CD8-positive, alpha-beta memory T cell (primary cell): ENCODE measurements at places on chromosomes 11 and 22. TPM values are rescaled to one million over a fixed set of nuclear protein-coding genes. Genes with fewer than 3 reads are reported as not detected.
A peak's percentile ranks its signal among the peaks of the same experiment; 100 is the strongest.

GRCh38 chr11:57072640-57073039, 83.9 kb downstream of the OR5AK2 start:
- no peaks in the 10 kb centered on the region for H3K27me3 ChIP-seq
- no peaks in the 10 kb centered on the region for H3K36me3 ChIP-seq
- DNase-seq: no peak

- H3K36me3 ChIP-seq: no peaks in the 10 kb centered on the region
- H3K4me1 ChIP-seq: no peaks in the 10 kb centered on the region
- no peak overlapping the region for H3K27ac ChIP-seq
- no peak for DNase-seq
Measured at GRCh38 chr11:80414181-80415165, 973.6 kb upstream of the TENM4 start.

DNA sequence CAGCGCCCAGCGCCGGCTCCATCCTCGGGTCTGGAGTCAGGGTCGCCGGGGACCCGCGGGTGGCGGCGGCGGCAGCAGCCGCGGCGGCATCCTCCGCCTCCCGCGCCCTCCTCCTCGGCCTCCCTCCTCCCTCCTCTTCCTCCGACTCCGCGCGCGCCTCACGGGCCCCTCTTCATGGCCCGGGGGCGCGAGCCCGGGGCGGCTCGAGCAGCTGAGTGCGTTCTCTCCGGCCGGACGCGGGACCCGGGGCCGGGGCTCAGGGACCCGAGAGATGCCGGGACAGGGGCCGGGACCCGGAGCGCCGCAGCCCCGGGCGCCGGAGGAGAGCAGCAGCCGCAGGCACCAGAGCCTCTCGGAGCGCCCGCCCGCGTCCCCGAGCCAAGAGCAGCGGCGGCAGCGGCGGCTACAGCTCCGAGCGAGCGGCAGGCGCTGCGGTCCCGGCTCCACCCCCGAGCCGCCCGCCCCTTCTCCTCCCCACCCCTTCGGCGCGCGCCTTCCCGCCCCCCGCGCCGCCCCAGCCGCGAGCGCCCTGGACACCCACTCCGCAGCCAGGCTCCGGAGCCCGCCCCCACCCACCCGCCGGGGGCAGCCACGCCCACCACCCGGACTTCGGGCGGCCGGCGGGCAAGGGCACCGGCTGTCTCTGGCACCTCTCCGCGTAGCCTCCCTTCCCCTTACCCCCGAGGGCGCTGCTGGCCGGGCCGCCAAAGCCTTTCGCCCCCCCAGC, at the start of gene CHST1:
CHST1 (minus strand) TSS at position 417 of the 727 bp plus-strand sequence. CDS start 14,699 bp downstream, outside the sequence.
- H3K36me3 ChIP-seq: no peaks in the 10 kb centered on the region
- peaks cover 4% of the 10 kb centered on the region for H3K4me1 ChIP-seq
- H3K27me3 ChIP-seq: peaks cover 46% of the 10 kb centered on the region
- no peak within 1 kb of the TSS for H3K4me3 ChIP-seq

Gene ZNF280B
- total RNA-seq: 3.2 TPM

GRCh38 chr11:40434926-40435325, 1024.5 kb downstream of the LRRC4C start:
- H3K36me3 ChIP-seq: no peaks in the 10 kb centered on the region
- H3K27me3 ChIP-seq: no peaks in the 10 kb centered on the region
- DNase-seq: no peak
- no peaks in the 10 kb centered on the region for H3K4me1 ChIP-seq
- H3K27ac ChIP-seq: no peak overlapping the region

DNA sequence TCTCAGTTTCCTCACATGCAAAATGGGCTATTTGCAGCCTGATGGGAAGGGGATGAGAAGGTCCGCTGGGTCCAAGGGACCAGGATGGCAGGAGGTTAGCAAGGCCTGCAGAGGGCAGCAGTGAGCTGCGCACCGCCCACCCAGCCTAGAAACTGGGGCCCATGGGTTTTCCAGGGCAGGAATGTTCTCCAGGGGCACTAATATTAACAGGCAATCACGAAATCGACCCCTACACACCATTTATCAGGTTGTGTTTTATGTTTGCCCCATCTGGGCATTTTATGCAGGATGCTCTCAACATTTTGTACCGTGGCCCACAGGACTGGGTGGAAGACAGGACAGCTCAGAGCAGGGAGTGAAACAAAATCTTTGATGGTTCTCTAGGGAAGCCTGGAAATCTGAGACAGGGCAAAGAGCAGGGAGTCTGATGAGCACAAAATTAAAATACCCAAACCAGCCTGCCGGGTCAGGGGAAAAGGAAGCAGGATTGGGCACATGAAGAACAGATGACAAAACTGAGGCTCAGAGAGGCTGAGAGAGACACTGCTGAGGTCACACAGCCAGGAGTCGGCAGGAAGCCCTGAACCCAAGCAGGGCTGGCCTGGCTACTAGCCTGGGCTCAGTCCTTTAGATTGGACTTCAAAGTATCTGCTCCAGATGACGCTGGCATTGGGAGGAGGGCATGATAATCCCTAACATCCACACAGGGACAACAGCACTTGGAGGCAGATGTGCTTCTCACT, 1.6 kb upstream of the BCR start:
- no peak overlapping the region for H3K4me3 ChIP-seq
- peak; percentile 55 for DNase-seq
- H3K27ac ChIP-seq: peak overlapping the region; percentile 82

DNA sequence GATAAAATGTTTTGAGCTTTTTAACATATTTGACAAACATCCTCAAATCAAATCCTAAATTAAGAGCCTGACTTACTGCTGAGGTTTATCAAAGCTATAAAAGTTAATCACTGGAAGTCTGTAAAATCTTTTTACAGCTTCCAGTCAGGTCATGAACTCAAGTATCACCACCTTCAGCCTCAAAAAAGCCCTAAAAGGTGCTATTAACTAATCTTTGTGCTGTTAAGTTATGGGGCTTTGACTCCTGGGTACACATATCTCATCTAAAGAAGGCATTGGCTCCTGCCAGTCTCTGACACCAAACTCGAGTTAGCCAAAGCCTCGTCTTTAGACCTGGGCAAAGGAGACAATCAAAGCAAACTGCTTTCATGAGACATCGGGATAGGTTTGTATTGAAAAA, 34.0 kb upstream of the CBX6 start:
- no peak overlapping the region for H3K27ac ChIP-seq
- no peak for DNase-seq
- H3K4me1 ChIP-seq: no peaks in the 10 kb centered on the region

- H3K27ac ChIP-seq: no peak overlapping the region
- no peaks in the 10 kb centered on the region for H3K27me3 ChIP-seq
- H3K4me3 ChIP-seq: no peak overlapping the region
- H3K4me1 ChIP-seq: peaks cover 7% of the 10 kb centered on the region
Measured at GRCh38 chr11:66022401-66023185, 3.7 kb downstream of the CATSPER1 start.

Gene THY1
- total RNA-seq: 0.40 TPM

DNA sequence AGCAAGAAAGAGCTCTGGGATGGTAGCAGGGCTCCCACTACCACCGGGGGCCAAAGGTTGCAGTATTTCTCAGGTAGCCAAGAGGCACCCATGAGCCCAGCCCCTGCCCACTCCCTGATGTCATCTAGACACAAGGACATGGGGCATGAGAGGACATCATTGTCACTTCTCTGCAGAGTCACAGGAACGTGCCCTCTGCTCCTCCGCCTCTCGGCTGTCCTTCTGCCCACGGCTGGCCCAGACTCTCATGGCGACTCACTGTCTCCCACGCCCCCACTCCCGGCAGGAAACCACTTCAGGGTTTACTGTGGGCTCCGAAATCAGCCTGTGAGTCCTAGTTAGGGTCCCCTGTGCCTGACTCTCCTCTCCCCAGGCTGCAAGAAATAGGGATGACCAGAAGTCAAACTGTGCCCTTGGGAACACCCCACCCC, 1.8 kb upstream of the GAL start:
- no peaks in the 10 kb centered on the region for H3K36me3 ChIP-seq
- no peak overlapping the region for H3K27ac ChIP-seq
- no peaks in the 10 kb centered on the region for H3K4me1 ChIP-seq
- DNase-seq: no peak
- H3K27me3 ChIP-seq: peaks cover 17% of the 10 kb centered on the region

GRCh38 chr11:35658020-35658948, 4.3 kb upstream of the TRIM44 start:
- no peak overlapping the region for H3K4me3 ChIP-seq
- no peak overlapping the region for H3K27ac ChIP-seq
- H3K27me3 ChIP-seq: peaks cover 8% of the 10 kb centered on the region
- peaks cover 9% of the 10 kb centered on the region for H3K4me1 ChIP-seq
- H3K36me3 ChIP-seq: no peaks in the 10 kb centered on the region
- no peak for DNase-seq

GRCh38 chr22:50705219-50705691, 32.6 kb downstream of the SHANK3 start:
- H3K4me1 ChIP-seq: peaks cover 7% of the 10 kb centered on the region
- H3K4me3 ChIP-seq: no peak overlapping the region
- H3K27me3 ChIP-seq: no peaks in the 10 kb centered on the region
- no peaks in the 10 kb centered on the region for H3K36me3 ChIP-seq
- no peak for DNase-seq

- no peaks in the 10 kb centered on the region for H3K36me3 ChIP-seq
- H3K27me3 ChIP-seq: no peaks in the 10 kb centered on the region
- H3K4me1 ChIP-seq: peaks cover 74% of the 10 kb centered on the region
- peak overlapping the region; percentile 36 for H3K4me3 ChIP-seq
Measured at GRCh38 chr11:122744357-122744756, 88.8 kb downstream of the UBASH3B start.

- no peak for DNase-seq
- H3K4me3 ChIP-seq: no peak overlapping the region
- no peak overlapping the region for H3K27ac ChIP-seq
- no peaks in the 10 kb centered on the region for H3K27me3 ChIP-seq
Measured at GRCh38 chr22:24138649-24139420, 42.5 kb upstream of the SUSD2 start.

Gene JHY
- total RNA-seq: 4.3 TPM

Gene GSTT2B
- not detected for total RNA-seq

Gene OR52N4
- total RNA-seq: 0.48 TPM

Gene MS4A4A
- 0.20 TPM for total RNA-seq

DNA sequence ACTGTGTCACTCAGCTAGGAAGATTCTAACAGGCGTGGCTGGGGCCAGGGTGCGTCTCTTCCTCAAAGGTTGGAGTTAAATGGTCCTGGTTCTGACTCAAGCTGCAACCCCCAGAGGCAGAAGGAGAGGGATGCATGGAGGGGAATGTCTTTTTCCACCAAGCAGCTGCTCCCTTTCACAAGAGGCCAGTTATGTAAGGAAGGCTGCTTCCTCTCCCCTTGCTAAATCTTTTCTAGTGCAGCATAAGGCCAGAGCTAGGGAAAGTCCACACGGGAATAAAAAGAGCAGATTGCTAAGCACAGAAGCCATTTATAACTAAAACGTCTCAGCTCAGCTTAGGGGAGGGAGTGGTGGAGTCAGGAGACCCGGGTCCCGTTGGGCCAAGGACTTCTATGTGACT, 10.0 kb downstream of the PVALB start:
- no peak for DNase-seq
- no peaks in the 10 kb centered on the region for H3K36me3 ChIP-seq
- no peak overlapping the region for H3K4me3 ChIP-seq
- H3K27ac ChIP-seq: no peak overlapping the region
- no peaks in the 10 kb centered on the region for H3K27me3 ChIP-seq
- H3K4me1 ChIP-seq: peaks cover 17% of the 10 kb centered on the region

Gene FADS2
- 7.2 TPM for total RNA-seq

Gene CCDC89
- 0.20 TPM for total RNA-seq

Gene P2RY2
- not detected for total RNA-seq

Gene FZD4
- 0.09 TPM for total RNA-seq

- H3K4me3 ChIP-seq: no peak overlapping the region
- H3K27me3 ChIP-seq: no peaks in the 10 kb centered on the region
- H3K36me3 ChIP-seq: no peaks in the 10 kb centered on the region
- no peak overlapping the region for H3K27ac ChIP-seq
- H3K4me1 ChIP-seq: no peaks in the 10 kb centered on the region
Measured at GRCh38 chr11:9950462-9950861, 286.6 kb downstream of the SWAP70 start.

DNA sequence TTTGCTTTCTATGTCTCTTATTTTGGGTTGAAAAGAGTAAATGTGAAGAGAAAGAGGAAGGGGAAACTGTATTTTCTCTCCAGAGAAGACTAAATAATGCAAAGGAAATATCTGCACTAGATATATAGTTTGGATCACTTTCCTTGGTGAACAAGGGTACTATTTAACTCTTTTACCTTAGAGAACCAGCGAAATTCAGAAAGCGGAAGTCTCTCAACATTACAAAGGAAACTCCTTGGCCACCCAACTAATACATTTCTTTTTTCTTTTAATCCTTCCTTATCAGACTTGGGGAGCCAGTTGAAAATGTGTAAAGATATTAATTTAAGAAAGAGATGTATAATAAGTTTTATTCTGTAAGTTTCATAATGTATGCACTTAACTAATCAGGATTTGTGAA, 64.2 kb downstream of the SESN3 start:
- no peaks in the 10 kb centered on the region for H3K4me1 ChIP-seq
- no peaks in the 10 kb centered on the region for H3K27me3 ChIP-seq
- no peaks in the 10 kb centered on the region for H3K36me3 ChIP-seq
- no peak for DNase-seq
- no peak overlapping the region for H3K4me3 ChIP-seq

Gene IL10RA
- total RNA-seq: 122 TPM

GRCh38 chr11:33317662-33318061, 60.5 kb downstream of the HIPK3 start:
- DNase-seq: no peak
- H3K27me3 ChIP-seq: no peaks in the 10 kb centered on the region
- no peak overlapping the region for H3K4me3 ChIP-seq
- no peaks in the 10 kb centered on the region for H3K36me3 ChIP-seq

DNA sequence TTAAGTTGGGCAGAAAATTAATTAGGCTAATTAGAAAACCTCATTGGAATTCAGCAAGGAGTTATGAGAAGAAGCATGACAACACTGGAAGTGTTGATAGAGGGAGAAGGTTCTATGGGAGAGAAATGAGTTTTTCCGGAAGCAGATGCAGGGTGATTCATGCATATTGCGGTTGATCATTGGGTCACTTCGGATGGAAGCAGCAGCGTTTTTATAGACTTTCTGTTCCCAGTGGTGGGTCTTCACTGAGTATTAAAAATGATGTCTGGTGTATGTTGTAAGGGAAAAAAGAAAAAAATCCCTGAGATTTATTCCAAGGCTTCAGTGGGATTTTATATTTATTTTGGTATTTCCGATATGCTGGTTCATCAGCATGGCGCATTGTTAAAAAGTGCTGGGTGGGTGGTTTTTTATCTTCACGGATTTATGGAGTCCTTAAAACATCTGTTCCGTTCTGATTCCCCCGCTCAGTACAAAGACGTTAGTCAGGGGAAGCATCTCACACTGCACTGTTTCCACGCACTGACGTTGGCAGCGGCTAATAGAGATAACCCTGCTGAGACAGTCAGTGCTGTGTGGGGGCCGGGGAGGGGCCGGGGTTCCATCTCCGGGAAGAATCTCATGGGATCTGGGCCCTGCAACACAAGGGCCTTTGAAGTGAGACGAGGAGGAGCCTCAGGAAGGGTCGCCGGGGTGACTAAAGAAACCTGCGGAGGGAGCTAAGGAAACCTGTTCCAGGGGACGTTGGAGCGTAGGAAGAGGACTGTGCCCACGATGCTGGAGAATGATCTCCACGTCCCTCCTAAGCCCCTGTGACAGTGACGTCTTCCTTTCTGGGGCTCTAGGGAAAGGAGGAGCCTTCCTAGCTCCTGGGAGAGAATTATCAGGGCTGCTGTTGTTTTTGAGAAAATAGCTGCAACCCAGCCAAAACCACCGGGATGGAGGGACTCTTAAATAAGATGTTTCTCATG, 390.0 kb downstream of the NTM start:
- H3K27me3 ChIP-seq: no peaks in the 10 kb centered on the region
- DNase-seq: no peak
- H3K4me3 ChIP-seq: no peak overlapping the region
